Activated T-helper 2 cell treated with anti-CD3 and anti-CD28 coated beads, Interferon-gamma antibody, Interleukin-2, Interleukin-4, amounts not matched to agents 10 μg/mL and 5 μg/mL and 100 μg/mL, durations not matched to agents 14 hours and 24 hours and 36 hours (primary cell): ENCODE measurements at places on chromosomes 7 and 10. TPM values are rescaled to one million over a fixed set of nuclear protein-coding genes. Genes with fewer than 3 reads are reported as not detected.

- no peak for DNase-seq
- H3K36me3 ChIP-seq: no peaks in the 10 kb centered on the region
- no peaks in the 10 kb centered on the region for H3K4me1 ChIP-seq
Measured at GRCh38 chr10:123398756-123399155, 244.6 kb downstream of the BUB3 start.

DNA sequence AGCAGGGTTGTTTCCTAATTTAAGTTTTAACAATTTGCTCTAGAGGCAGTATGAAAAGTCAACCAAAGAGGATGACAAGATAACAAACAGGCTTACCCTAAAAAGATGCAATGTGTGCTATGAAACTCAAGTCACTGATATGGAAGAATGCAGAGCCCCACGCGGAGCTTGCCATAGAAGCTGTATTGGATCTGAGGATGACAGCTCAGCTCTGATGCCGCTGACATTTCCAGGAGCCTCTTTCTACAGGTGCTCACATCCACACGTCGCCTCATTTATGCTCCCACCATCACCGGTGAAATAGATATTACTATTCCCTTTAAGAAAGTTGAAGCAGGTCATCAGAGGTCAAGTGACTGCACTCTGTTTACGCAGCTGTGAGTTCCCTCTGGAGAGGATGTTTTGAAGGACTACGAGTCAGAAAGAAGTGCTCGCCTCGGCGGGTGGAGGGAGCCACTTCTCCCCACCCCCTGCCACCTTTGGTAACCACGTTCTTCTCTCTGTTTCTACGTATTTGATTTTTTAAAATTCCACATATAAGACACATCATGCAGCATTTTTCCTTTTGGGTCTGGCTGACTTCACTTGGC is 275.4 kb downstream of the GLRX3 start:
- H3K36me3 ChIP-seq: no peaks in the 10 kb centered on the region
- H3K4me3 ChIP-seq: no peak overlapping the region
- DNase-seq: no peak
- H3K4me1 ChIP-seq: no peaks in the 10 kb centered on the region

GRCh38 chr10:70566515-70567290 is 35.8 kb downstream of the PRF1 start:
- H3K4me3 ChIP-seq: no peak overlapping the region
- H3K36me3 ChIP-seq: no peaks in the 10 kb centered on the region
- H3K4me1 ChIP-seq: peaks cover 10% of the 10 kb centered on the region
- no peak overlapping the region for H3K27ac ChIP-seq

Gene GLI3
- total RNA-seq: not detected in 2 replicates
